ENCODE measurements at places on chromosomes 1 and 21.

DNA sequence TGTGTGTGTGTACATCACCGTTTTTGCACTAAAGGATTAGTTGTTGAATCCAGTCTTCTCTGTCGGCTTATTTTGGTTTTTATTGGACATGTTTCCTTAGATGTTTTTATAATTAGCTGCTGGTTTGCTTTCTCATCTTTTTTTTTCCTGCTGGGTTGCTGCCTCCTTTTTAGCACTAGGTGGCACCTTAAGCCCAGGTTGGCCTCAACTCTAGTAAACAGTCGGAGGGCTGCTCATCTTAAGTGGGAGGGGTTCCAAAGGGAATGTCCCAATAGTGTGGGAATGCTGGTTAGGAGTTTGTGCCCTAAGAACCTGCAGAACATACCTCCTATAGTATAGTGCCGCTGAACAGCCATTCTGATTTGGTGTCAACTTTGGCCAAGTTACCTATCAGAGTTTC is 570.1 kb upstream of the CXADR start:
- no peak for DNase-seq

GRCh38 chr1:116806671-116807070 is 52.4 kb downstream of the CD2 start:
- DNase-seq = no peak

GRCh38 chr21:45902292-45902995 is 79.1 kb upstream of the COL6A1 start:
- no peak for DNase-seq

DNA sequence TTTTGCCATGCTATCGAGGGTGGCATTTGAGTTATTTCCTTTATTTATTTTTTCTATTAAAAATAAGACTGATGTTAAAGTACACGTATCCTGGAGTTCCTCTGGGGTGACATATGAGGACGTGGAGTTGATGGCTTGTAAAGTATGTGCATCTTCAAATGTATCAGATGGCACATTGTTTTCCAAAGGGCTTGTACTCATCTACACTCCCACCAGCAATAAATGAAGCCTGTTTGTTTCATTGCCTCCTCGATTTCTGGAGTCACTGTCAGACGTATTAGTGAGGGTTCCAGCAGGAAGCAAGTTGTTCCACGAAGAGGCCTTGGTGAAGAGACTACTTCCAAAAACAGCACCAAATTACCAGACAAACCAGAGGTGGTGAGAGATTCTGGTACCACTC is 423.9 kb downstream of the NPHP4 start:
- no peak for DNase-seq

GRCh38 chr1:231335663-231336602 is 1.7 kb downstream of the EXOC8 start:
- no peak for DNase-seq

GRCh38 chr1:7596126-7596965 is 174.8 kb upstream of the VAMP3 start:
- no peak for DNase-seq

- no peak for DNase-seq
These were observed 51.7 kb downstream of the CSMD2 start for GRCh38 chr1:34113362-34113761.

DNA sequence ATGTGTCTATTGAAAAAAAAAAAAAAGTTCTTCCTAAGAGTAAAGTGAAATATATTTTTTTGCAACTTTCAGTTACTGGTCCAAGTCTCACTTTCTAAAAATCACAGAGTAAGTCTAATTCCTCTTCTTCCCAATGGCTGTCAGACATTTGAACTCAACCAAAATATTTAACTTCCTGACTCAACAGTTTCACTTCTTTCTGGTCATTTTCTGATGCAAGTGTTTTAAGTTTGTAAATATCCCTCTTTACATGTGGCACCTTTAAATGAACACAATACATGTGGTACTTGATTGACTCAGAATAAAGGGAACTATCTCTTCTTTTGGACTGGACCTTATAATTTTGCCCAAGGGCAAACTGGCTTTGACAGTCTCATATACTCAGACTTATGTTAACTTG is 76.7 kb downstream of the ASH1L start:
- DNase-seq = no peak

GRCh38 chr1:212341090-212341489 is 55.9 kb downstream of the PPP2R5A start:
- no peak for DNase-seq

DNA sequence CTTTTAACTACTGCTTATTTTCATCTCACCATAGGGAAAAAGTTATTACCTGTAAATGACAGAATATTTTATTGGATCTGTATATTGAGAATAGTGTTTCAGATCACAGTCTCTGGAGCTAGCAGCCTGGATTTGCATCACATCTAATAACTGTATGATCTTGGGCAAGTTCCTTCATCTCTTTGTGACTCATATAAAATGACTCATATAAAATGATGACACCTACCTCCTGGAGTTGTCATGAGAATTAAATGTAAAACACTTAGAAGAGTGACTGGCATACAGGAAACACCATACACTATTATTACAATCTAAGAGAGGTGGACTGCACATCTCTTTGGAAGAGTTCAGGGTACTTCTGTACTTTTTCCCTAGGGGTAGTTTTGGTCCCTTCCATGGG is 421.3 kb downstream of the NEGR1 start:
- DNase-seq = no peak

DNA sequence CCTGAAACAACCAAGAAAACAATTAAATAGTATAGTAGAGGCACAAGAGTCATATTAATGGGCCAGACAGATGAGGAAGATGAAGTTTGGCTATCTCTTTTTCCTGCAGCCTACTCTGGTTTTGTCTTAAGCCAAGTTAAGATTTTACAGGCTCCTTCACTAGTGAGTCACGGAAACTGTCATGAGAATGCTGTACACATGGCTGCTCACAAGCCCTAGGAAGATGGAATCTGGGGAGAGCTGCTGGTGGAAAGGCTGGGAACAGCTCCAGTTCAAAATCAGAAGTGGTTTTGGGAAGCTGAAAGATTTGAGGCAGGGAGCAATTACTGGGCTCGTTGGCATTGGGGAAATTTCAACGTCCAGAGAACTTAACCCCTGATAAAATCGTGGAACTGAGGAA is 46.4 kb upstream of the S1PR1 start:
- DNase-seq = no peak

DNA sequence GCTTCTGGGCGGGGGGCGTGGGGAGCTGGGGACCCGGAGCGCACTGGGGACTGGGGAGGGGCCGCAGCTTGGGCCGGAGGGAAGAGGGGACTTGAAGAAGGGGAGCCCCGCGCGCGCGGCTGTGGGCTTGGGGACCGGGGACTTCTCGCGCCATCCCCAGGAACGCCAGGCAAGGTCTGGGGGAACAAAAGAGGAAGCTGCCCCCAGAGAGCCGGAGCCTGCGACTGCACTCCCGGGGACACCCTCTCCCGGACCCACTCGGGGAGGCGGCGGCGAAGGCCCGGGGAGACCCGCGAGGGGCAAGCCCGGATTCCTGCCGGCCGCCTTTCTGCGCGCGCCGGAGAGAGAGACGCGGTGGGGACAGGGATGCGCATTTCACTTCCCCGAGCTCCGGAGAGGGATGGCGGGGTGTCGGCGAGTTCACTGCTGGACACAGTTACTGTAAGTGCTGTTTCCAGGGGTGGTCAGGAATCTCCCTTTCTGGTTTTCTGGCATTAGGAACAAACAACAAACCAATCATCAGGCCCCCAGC is 732 bp downstream of the ABCG1 start:
- no peak for DNase-seq

DNA sequence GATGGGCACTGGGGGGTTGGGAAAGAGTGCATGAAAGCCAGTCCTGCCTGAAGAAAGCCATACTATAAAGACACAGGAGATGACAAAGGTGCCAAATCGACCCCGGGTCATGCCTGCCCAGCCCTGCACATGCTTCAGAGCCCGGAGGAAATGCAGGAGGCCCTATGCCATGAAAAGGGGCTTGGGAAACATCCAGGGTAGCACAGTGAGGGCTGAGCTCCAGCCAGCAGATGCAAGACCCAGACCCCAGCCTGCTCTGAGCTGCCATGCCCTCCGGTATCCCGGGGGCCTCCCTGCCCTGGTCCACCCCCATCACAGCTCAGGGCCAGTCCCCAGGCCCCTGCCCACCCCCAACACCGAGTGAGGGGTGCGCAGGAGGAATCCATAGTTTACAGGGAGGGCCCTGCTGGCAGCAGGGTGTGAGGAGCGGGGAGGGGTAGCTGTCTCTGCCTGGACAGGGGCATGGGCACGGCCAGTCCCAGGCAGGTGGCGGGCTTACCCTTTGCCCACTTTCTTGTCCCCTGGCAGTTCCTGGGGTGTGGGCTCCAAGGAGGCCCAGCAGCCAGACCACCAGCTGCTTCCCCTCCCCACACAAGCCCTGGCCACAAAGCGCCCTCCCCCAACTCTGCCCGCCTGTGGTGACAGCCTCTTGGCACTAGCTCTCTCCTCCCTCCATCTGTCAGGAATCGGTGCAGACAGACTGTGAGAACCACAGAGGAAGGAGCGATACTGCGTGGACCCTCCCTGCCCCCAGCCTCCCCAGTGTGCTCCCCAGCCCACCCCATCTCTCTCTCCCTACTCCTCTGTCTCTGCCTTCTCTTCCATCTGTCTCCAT is 16.8 kb downstream of the LRP8 start:
- no peak for DNase-seq

- DNase-seq = no peak
These were observed 52.3 kb downstream of the BACE2 start for GRCh38 chr21:41220208-41220733.

DNA sequence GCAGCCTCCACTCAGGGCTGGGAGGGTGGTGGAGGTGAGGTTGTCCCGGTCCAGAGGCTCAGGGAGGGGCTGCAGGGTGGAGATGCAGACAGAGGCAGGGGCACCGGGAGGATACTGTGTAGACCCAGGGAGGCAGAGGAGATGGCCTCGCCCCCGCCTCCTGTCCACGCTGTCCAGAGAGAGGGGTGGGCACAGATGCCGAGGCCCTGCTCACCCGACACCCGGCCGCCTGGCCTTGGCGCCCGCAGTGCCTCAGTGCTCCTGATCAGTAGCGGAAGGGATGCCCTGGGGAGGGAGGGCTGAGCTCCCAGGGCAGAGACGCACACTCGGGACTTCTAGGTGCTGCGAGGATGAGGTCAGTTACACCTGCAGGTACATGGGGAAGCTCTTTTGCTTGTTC is 102.7 kb upstream of the TTC34 start:
- no peak for DNase-seq
